A375 (cell line): ENCODE measurements at places on chromosomes 16 and 17. TPM values are rescaled to one million over a fixed set of nuclear protein-coding genes. Genes with fewer than 3 reads are reported as not detected.

The KRTAP4-9 gene
- not detected in 2 replicates for total RNA-seq

The KRTAP9-2 gene
- total RNA-seq = not detected in 2 replicates

The PIPOX gene
- total RNA-seq = 1.2 and 1.4 TPM in 2 replicates

The PRSS27 gene
- total RNA-seq = 0.64 and 1.5 TPM in 2 replicates

The SMARCD2 gene
- total RNA-seq = 109 and 111 TPM in 2 replicates

The C16orf54 gene
- 0.85 and 1.3 TPM in 2 replicates for total RNA-seq
